ENCODE measurements at places on chromosomes 11 and 22.

DNA sequence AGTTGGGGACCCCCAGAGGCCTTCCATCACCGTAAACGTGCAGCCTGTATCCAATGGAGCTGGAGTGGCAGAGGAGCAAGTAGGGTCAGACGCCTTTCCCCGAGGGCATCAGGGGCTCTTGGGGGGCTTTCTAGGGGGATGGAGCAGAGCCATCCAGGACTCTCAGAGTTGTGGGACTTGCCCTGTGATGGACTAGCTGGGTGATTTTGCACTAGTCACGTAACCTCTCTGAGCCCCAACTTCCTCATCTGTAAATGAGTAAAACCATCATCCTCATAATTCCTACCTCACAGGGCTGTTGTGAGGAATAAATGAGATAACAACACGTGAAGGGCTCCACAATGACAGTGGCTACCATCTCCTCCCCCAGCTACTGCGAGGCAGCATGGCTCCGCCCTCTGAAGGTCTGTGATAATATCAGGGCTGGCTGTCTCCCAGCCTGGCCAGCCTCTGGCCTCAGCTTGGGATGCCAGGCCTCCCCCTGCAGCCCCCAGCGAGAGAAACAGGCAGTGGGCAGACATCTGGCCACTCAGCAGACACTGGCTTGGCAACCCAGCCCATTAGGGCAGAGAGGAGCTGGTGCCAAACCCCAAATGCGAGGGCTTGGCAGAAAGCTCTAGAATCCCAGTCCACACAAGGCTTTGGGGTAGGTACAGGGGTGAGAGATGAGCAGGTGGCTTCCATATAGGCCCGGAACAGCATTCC lies 6.7 kb downstream of the USP2 start:
- DNase-seq, result no peak

DNA sequence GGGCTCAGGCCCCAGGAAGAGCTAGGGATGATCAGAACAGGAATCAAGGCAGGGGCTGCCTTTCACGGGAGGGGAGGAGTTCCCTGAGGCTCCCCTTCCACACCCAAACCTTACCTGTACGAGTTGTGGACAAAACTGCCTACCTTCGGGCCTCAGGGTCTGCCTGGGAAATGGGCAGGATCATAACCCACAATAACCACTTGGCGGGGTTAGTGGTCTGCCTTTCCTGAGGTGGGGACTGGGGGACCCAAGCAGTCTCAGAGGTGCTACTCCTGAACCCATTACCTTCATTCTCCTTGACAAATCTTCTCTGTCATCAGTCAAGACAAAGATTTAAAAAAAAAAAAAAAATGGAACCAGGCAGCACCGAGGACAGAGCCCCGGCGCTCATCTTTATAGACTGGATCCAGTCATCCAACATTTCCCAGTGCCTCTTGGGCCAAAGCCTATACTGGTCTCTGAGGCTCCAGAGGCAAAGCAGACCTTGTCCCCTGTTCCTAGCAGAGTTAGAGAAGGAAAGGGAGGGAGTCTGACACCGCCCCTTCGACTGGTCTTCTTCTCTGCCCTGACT lies 14.2 kb downstream of the P2RY6 start:
- DNase-seq, result no peak

DNA sequence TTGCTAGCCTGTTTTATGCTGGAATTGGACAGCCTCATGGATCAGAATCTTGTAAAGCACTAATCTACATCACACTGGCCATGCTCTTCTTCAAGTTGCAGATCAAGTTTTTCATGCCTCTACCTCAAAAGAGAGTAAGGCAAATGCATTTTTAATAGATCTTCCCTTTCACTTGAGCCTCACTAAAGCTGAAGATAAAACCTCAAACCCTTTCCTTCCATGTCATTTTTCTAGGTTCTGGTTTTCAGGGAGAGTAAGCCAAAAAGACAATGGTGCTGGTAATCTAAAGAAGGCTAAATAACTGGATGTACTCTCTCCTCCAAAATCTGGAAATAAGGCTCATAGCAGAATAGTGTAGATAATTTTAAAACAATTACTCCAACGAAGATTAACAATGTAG lies 28.3 kb downstream of the POU2AF1 start:
- DNase-seq, result no peak

GRCh38 chr11:99349151-99349673 lies 328.5 kb downstream of the CNTN5 start:
- no peak for DNase-seq

GRCh38 chr11:134725716-134726639 lies 313.9 kb upstream of the B3GAT1 start:
- no peak for DNase-seq

GRCh38 chr22:35489239-35489638 lies 51.4 kb upstream of the RASD2 start:
- no peak for DNase-seq

DNA sequence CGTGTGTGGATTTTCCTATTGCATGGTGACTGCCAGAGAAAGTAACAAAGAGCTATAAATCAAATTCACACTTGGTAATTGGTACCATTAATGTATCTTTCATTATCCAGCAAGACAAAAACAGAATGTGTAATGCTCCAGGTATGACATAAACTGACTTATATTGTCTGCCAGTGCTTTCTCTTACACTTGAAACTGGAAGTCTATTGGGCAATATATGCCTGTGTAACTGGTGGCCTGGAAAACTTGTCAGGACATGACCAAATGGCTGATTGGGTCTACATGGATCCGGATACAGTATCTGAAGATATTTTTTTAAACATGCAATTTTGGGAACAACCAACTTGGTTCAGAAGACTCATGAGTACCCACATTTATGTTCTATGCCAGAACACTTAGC lies 174.6 kb upstream of the ARHGAP42 start:
- DNase-seq, result peak; percentile 10

GRCh38 chr11:126512741-126513715 lies 157.5 kb downstream of the ST3GAL4 start:
- DNase-seq, result no peak

DNA sequence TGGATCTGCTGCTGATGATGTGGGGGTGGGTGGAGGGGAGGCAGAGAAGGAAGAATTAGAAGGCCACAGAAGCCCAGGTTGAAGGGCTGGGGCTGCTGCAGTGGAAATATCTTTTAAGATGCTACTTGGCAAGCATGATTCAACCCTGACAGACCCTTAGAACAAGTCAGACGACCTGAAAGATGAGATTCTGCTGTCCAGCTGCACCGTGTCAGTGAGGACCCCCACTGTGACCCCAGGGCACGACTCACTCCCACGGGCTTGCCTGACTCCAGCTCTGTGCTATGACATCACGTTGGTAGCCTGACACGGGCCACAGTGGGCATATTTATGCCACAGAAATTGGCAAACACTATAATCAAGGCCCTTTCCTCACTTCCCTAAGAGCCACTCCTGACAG lies 36.0 kb downstream of the LRFN4 start:
- DNase-seq, result no peak
